ENCODE measurements at places on chromosomes 16 and 17. TPM values are rescaled to one million over a fixed set of nuclear protein-coding genes. Genes with fewer than 3 reads are reported as not detected.

The NAA38 gene
- 43.5 TPM for total RNA-seq

GRCh38 chr16:3188925-3189825 lies 1.2 kb downstream of the OR1F1 start:
- peak overlapping the region; percentile 73 for H3K4me3 ChIP-seq
- H3K27me3 ChIP-seq, result peaks cover 46% of the 10 kb centered on the region
- H3K36me3 ChIP-seq, result peaks cover 4% of the 10 kb centered on the region
- DNase-seq, result no peak

- no peak for DNase-seq
- no peak overlapping the region for H3K4me3 ChIP-seq
- H3K36me3 ChIP-seq, result no peaks in the 10 kb centered on the region
- H3K4me1 ChIP-seq, result no peaks in the 10 kb centered on the region
These were observed 16.5 kb upstream of the SPPL2C start for GRCh38 chr17:45828171-45828570.

GRCh38 chr16:77307426-77308162 lies 108.4 kb downstream of the SYCE1L start:
- peak overlapping the region; percentile 40 for H3K27ac ChIP-seq
- H3K27me3 ChIP-seq, result no peaks in the 10 kb centered on the region
- no peaks in the 10 kb centered on the region for H3K36me3 ChIP-seq
- DNase-seq, result no peak

The RDM1 gene
- 1.7 TPM for total RNA-seq

DNA sequence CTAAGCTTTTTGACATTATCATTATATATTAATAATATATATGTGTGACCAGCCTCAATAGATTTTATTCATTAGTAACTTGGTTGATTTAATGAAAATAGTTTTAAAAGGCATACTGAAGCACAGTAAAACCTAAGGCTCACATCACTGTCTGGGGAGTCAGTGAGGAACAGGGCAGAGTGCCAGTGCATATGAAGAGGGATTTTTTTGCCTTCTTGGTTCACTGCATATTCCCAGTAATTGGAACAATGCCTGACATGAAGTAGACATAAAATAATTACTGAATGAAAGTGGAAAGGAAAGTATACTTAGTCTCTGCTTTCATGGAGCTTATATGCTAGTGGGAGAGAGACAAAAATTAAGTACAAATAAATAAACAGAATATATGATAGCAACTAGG lies 81.1 kb downstream of the FTO start:
- peaks cover 17% of the 10 kb centered on the region for H3K4me1 ChIP-seq
- no peak overlapping the region for H3K27ac ChIP-seq
- no peak overlapping the region for H3K4me3 ChIP-seq

The MPV17L gene
- 0.34 TPM for total RNA-seq

The C17orf107 gene
- total RNA-seq, result 1.8 TPM

DNA sequence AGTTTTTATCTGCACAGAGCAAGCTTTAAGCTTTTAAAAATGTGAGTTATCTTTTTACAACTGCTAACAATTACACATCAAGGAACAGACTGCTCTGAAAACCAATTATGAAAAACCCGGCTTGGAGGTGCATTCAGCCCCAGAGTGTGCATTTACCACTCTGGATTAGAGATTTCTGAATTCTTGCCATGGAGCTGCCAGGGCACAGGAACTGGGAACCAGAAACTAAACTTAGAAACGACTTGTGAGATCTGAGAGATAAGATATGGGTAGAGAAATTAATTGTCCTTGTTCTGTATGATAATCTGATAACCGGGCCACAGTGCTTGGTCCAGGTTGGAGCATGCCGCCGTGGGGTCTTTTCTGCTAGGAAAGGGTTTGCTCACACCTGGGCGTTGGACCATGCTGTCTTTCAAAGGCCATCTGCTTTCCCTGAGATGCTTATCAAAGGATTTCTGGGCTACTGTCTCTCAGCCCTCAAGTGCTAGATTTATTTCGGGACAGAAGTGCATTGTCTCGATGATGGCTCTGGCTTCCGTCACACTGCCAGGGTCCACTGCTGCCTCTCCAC lies 210.0 kb downstream of the MAF start:
- no peak overlapping the region for H3K27ac ChIP-seq
- peaks cover 12% of the 10 kb centered on the region for H3K27me3 ChIP-seq
- no peaks in the 10 kb centered on the region for H3K4me1 ChIP-seq
- H3K36me3 ChIP-seq, result no peaks in the 10 kb centered on the region
- no peak overlapping the region for H3K4me3 ChIP-seq

- no peaks in the 10 kb centered on the region for H3K27me3 ChIP-seq
- H3K36me3 ChIP-seq, result peaks cover 13% of the 10 kb centered on the region
- H3K27ac ChIP-seq, result no peak overlapping the region
- DNase-seq, result no peak
These were observed 21.9 kb downstream of the OMG start for GRCh38 chr17:31275116-31275515.

The PPP1R27 gene
- total RNA-seq, result not detected

The SENP3 gene
- 104 TPM for total RNA-seq

GRCh38 chr16:59591480-59591879 lies 857.4 kb upstream of the GOT2 start:
- no peak overlapping the region for H3K4me3 ChIP-seq
- H3K4me1 ChIP-seq, result no peaks in the 10 kb centered on the region
- H3K27ac ChIP-seq, result no peak overlapping the region
- no peaks in the 10 kb centered on the region for H3K36me3 ChIP-seq

The LPO gene
- total RNA-seq, result not detected

- H3K4me3 ChIP-seq, result no peak overlapping the region
- DNase-seq, result no peak
- no peaks in the 10 kb centered on the region for H3K4me1 ChIP-seq
- no peaks in the 10 kb centered on the region for H3K27me3 ChIP-seq
These were observed 49.9 kb upstream of the CDR2 start for GRCh38 chr16:22424161-22424937.

DNA sequence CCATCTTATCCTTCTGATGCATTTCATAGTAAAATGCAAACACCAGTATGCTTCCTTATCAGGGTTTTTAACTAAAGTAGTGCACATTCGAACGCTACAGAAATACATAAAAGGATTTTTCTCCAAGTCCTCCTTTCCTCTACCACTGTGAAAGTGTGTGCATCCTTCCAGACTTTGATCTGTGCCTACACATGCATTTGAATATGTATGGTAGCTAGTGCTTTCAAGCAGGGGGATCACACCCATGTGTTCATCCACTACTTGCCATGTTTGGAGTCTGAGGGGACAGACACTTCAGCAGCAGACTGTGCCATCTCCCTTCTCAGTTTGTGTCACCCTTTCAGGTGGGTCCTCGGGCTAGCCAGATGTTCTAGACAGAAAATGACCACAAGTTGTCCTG lies 14.9 kb downstream of the LDHD start:
- H3K36me3 ChIP-seq, result peaks cover 38% of the 10 kb centered on the region
- H3K27ac ChIP-seq, result peak overlapping the region; percentile 15
- no peak overlapping the region for H3K4me3 ChIP-seq
- DNase-seq, result no peak

The SCIMP gene
- not detected for total RNA-seq

- H3K4me3 ChIP-seq, result no peak overlapping the region
- DNase-seq, result no peak
- H3K27ac ChIP-seq, result no peak overlapping the region
- H3K36me3 ChIP-seq, result no peaks in the 10 kb centered on the region
These were observed 41.5 kb downstream of the SHISA9 start for GRCh38 chr16:12942861-12943260.

GRCh38 chr17:82303944-82304808 lies 13.2 kb downstream of the CD7 start:
- peak overlapping the region; percentile 12 for H3K27ac ChIP-seq
- DNase-seq, result no peak
- H3K4me3 ChIP-seq, result no peak overlapping the region
- peaks cover 60% of the 10 kb centered on the region for H3K4me1 ChIP-seq
- no peaks in the 10 kb centered on the region for H3K27me3 ChIP-seq
- H3K36me3 ChIP-seq, result peaks cover 2% of the 10 kb centered on the region

GRCh38 chr17:18224387-18225120 lies 881 bp upstream of the LLGL1 start:
- peaks cover 20% of the 10 kb centered on the region for H3K4me1 ChIP-seq
- no peaks in the 10 kb centered on the region for H3K36me3 ChIP-seq
- peak overlapping the region; percentile 48 for H3K27ac ChIP-seq
- H3K27me3 ChIP-seq, result peaks cover 2% of the 10 kb centered on the region

DNA sequence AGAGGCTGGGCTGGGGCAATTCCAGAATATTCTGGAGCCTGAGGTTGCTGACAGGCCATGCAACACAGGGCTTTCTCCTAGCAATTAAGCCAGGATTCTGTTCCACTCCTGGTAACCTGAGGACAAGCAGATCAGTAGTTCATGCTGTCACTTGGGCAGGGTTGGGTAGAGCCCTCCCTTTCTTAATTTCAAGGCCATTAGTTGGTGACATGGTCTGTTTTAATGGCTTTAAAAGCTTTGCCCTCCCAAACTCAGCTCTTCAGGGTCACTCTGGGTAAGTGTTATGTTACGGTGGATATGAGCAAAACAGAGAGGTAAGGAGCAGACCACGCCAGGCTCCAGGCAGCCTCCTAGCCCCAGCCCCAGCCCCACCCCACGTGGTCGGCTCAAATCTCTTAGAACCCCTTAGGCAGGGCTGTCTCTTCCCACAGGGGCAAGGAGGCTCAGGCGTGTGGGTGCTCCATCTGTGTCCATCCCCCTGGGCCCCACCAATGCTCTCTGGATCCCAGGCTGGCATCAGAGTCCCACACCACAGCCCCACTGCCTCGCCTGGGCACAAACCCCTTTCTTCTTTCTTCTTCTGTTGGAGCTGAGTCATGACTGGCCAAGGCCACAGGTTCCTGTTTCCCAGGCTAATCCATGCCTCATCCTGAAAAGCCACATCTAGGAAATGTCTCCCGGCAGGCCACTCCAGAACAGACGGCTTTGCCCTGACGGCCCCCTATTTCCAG lies 27.5 kb downstream of the CEP295NL start:
- DNase-seq, result no peak
- peaks cover 10% of the 10 kb centered on the region for H3K27me3 ChIP-seq
- H3K4me1 ChIP-seq, result peaks cover 21% of the 10 kb centered on the region
- no peaks in the 10 kb centered on the region for H3K36me3 ChIP-seq

DNA sequence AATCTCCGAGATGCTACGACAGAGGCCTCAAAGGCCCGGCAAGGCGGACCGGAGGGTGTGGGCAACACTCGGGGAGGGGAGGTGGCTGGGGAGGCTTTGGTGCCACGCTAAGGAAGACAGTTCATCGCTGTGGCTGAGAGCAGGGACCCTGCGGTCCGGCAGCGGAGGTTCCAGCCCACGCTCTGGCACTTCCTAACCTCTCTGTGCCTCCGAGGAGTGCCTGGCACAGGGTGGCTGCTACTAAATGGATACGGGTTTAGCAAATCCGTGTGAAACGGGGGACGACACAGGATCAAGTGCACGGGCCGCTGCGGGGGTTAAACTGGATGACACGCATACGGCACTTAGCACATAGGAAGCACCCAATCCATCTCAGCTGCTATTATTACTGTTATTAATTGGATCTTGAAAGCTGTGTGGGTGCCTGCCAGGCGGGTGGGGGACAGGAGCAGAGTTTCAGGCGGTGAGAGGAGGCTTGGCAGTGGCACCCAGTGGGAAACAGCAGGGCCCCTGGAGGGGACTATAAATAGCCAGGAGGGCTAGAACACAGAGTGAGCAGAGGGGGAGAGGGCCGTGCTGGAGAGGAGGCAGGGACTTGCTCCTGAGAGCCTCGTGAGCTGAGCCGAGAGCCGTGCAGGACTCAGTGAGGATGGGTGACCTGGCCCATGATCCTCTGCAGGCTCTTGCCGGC lies 45.0 kb downstream of the ABR start:
- no peaks in the 10 kb centered on the region for H3K36me3 ChIP-seq
- DNase-seq, result no peak
- H3K4me3 ChIP-seq, result no peak overlapping the region
- H3K27me3 ChIP-seq, result peaks cover 5% of the 10 kb centered on the region

The MAP2K6 gene
- total RNA-seq, result 1.7 TPM

GRCh38 chr16:15961060-15961511 lies 11.7 kb downstream of the ABCC1 start:
- H3K4me1 ChIP-seq, result peaks cover 63% of the 10 kb centered on the region
- peak; percentile 76 for DNase-seq
- H3K4me3 ChIP-seq, result peak overlapping the region; percentile 47
- H3K36me3 ChIP-seq, result peaks cover 34% of the 10 kb centered on the region
- H3K27ac ChIP-seq, result peak overlapping the region; percentile 95
- H3K27me3 ChIP-seq, result no peaks in the 10 kb centered on the region

DNA sequence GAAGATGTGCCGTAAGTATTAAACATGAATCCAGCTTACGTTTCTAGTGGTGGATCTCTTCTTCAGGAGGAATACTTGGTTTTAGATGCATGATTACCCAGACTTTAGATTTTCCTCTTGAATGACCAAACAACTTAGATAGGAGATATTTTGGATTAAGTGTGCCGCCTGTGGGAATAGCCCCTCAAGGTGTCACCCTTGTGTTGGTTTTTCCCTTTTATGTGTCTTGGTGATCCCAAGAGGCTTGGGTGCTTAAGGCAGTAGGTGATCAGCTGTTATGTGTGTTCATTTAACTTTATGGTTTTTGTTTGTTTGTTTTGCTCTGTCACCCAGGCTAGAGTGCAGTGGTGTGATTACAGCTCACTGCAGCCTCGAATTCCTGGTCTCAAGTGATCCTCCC lies 115.1 kb downstream of the PPM1E start:
- peaks cover 30% of the 10 kb centered on the region for H3K27me3 ChIP-seq
- DNase-seq, result no peak
- no peaks in the 10 kb centered on the region for H3K4me1 ChIP-seq
- H3K36me3 ChIP-seq, result no peaks in the 10 kb centered on the region

DNA sequence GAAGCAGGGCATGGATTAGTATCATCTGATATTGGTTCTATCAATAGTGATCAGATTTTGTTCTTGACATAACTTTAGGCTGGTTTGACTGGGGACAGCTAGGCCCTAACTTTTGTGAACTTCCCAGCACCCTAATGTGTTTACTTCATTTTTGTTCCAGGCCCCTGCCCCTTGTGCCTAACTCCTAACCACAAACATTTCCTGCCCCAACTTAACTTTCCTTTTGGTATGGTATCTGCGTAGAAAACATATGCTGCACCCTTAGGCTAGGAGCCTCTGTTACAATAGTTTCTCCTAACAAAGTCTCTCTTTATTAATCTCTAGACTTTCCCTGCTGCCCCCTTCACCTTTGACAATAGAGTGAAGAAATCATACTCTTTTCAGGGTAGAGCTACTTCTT lies 2.5 kb downstream of the ADPRM start:
- H3K4me1 ChIP-seq, result peaks cover 60% of the 10 kb centered on the region
- H3K36me3 ChIP-seq, result peaks cover 20% of the 10 kb centered on the region
- peak; percentile 20 for DNase-seq
- peak overlapping the region; percentile 79 for H3K4me3 ChIP-seq
- peak overlapping the region; percentile 89 for H3K27ac ChIP-seq

GRCh38 chr16:81921085-81921814 lies 90.0 kb downstream of the SDR42E1 start:
- no peak overlapping the region for H3K4me3 ChIP-seq
- no peak overlapping the region for H3K27ac ChIP-seq
- no peak for DNase-seq
- H3K4me1 ChIP-seq, result no peaks in the 10 kb centered on the region
- no peaks in the 10 kb centered on the region for H3K36me3 ChIP-seq

The OMG gene
- 0.10 TPM for total RNA-seq

The TOP2A gene
- 161 TPM for total RNA-seq

- no peak for DNase-seq
- H3K4me1 ChIP-seq, result peaks cover 5% of the 10 kb centered on the region
- no peaks in the 10 kb centered on the region for H3K36me3 ChIP-seq
- H3K27me3 ChIP-seq, result no peaks in the 10 kb centered on the region
- no peak overlapping the region for H3K27ac ChIP-seq
These were observed 30.3 kb downstream of the CHD9NB start for GRCh38 chr16:53022374-53022773.

Measured in activated T-helper 1 cell treated with anti-CD3 and anti-CD28 coated beads, Interleukin-12 subunit alpha, Interleukin-12 subunit beta, Interleukin-2, Interleukin-4 antibody, amounts not matched to agents 30 ng/mL and 10 ng/mL and 1 ng/mL, durations not matched to agents 14 hours and 24 hours and 36 hours (primary cell).